HT1080 (cell line): ENCODE measurements at places on chromosomes 16 and 17. TPM values are rescaled to one million over a fixed set of nuclear protein-coding genes. Genes with fewer than 3 reads are reported as not detected.

GRCh38 chr17:57667461-57667923 is 77.6 kb downstream of the CCDC182 start:
- no peak for DNase-seq

DNA sequence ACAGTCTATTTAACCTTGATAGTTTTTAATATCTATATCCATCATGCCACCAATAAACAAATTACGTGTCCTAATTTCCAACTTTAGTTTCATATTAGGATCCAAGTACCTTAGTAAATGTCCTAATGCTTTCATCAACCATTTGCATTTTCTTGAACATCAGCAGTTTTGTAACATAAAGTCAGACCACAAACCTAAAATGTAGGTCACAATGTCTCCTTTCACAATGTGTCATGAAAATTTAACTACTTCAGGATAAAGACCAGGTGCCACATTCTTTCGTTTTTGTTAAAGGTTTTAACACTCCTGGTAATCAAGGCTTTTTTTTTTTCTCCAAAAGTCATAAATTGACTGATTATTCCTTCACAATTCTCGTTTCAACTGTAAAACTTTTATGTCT is 310.7 kb upstream of the PMFBP1 start:
- no peak for DNase-seq

Gene CCDC200
- not detected in 2 replicates for total RNA-seq

GRCh38 chr16:67783353-67783725 is 23.0 kb downstream of the RANBP10 start:
- DNase-seq, result no peak

Gene GAST
- not detected in 2 replicates for total RNA-seq
